Caudate nucleus (tissue), 63 donors: ENCODE measurements at places on chromosomes 13 and 19.

- no peak for DNase-seq
Measured at GRCh38 chr19:5109560-5109959, 140.6 kb downstream of the KDM4B start.

DNA sequence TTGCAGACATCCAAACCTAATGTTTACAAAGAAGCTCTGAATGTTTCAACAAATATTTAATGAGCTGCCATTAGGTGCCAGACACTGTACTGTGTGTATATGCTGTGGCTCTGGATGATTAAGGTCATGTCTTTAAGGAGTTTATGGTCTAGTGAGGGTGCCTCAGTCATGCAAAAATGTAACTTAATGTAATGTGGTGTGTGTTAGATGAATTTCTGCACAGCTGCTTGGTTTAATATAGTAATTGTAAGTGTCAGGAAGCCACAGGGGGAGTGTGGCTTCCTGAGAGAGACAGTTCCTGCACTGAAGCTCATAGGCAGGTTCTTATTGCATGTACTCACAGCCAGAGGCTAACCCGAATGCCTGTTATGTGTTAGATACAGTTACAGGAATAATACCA is 43.3 kb downstream of the SPATA13 start:
- no peak for DNase-seq

DNA sequence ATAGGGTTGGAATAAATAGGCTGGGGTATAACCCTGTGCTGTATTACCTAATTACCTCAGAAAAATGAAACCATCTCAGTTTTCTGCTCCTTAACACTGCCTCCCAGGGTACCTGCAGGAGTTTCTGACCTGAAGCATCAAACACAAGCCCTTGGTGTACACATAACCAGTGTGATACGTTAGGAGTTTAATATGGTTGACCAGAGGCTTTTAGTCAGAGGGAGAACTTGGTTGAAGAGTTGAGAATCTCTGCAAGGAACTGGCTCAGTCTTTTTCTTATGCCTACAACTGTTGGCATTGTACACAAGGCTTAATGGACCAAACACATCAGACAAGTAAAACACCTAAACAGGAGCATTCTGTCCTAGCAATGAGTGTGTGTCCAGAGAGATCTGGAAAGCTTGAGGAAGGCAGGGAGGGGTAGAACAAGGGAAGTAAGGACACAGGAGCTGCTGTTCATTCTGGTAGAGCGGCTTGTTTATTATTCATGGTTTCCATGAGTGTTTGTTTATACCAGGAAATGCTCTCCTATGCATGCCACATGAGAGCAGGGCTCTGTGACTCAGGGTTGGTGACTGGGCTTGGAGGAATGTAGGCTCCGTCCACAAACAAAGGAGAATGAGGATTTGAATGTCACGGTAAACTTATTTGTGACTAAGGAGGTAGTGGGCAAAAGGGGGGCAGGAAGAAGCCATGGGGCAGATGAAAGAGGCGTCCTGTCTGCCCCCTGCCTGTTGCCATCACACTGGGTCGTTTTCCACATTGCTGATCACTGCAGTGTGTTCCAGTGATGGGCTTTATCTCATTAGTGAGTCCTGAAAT is 11.9 kb upstream of the SPATA13 start:
- no peak for DNase-seq

- DNase-seq, result peak; percentile 1
Measured at GRCh38 chr19:45049073-45049736, 10.4 kb downstream of the CLASRP start.

DNA sequence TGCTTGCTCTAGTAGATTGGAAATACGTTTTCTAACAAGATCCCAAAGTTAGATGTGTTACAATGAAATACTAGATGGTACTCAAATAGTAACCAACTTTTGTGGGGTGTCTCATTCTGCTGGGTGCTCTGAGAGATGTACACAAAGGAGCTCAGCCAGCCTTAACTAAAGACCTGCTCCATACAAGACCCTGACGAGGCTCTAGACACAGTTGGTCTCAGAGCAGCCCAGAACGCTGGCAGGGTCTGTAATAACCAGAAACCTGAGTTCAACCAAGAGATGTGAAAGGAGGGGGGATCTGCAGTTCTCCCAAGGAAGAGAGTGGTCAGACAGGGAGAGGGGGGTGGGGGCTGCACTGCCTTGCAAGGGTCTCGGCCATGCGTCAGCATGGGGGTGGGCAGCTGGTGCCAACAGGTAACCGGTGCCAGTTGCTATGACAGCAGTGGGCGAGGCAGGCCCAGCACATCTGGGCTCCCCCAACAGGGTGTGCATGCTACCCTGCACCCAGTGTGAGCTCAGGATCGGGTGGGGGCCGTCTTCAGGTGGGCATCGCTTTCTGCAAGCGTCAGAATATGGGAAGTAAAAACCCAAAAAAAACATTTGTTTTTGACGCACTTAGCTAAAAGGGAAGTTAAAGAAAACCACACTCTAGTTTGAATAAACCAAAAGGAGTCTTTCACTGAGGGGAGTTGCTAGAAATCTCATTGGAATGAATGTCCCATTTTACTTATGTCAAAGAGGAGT is 68.0 kb upstream of the GPR183 start:
- DNase-seq, result no peak

- DNase-seq, result no peak
Measured at GRCh38 chr19:37725181-37725580, 5.6 kb upstream of the ZNF607 start.

DNA sequence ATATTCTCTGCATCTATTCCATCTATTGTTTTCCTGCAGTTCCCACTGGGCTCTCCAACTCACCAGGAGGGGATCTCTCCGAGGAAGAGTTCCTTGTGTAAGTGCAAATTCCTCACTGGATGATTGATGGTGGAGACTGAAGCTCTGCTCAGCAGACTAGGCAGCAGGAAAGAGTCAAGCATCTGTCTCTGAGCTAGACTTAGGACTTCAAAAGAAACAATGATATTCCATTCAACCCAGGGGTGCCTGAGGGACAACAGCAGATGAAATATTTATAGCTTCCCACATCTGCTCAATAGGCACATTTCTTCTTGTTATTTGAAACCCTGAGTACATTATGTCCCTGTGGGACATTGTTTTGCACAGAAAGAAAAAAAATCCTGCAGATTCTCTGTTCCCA is at the start of the genes OR7A5 and OR7C1:
TSS of gene OR7A5 (minus strand) at position 175 of the 400 bp plus-strand sequence. CDS start 6,944 bp downstream, outside the sequence.
TSS of gene OR7C1 (minus strand) at position 175 of the 400 bp plus-strand sequence. CDS start 35,049 bp downstream, outside the sequence.
- DNase-seq, result no peak

DNA sequence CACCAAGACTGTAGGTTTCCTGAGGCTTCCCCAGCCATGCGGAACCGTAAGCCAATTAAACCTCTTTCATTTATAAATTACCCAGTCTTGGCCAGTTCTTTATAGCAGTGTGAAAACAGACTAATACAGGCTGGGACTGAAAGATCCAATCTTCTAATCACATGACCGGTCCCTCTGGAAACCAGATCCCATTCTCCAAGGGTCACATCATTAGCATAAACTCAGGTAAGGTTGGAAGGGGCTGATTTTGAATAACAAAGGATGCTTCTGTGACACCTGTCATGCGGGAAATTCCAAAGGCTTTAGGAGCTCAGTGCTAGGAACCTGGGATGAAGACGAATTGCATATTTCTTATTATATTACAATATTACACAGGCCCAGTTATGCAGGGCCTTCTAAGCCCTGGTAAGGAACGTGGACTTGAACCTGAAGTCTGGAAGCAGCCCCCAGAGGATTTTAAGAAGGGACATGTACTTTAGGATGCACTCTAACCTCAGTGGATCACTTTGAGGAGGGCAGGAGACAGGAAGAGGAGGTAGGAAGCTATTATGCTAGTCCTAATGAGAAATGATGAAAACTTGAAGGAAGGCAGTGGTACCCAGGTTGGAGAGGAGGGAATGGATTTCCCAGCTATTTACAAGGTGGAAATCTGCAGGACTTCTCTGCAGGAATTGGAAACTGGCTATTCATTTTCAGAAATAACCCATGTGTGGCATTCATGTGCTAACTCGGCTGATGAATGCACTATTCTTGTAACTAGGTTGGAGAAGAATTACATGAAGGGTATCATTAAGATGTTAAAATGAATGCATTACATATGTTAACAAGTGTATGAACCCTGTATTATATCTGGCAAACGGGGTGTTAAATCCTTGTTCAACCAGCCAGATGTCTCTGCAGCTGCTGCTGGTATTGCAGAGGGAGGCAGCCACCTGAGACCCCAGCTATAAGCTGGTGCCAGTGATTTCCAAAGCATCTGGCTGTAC is 19.3 kb downstream of the TNFSF11 start:
- DNase-seq, result no peak

- DNase-seq, result no peak
Measured at GRCh38 chr19:850221-850978, 1.7 kb upstream of the ELANE start.

- no peak for DNase-seq
Measured at GRCh38 chr13:41916173-41916954, 44.5 kb downstream of the VWA8 start.

DNA sequence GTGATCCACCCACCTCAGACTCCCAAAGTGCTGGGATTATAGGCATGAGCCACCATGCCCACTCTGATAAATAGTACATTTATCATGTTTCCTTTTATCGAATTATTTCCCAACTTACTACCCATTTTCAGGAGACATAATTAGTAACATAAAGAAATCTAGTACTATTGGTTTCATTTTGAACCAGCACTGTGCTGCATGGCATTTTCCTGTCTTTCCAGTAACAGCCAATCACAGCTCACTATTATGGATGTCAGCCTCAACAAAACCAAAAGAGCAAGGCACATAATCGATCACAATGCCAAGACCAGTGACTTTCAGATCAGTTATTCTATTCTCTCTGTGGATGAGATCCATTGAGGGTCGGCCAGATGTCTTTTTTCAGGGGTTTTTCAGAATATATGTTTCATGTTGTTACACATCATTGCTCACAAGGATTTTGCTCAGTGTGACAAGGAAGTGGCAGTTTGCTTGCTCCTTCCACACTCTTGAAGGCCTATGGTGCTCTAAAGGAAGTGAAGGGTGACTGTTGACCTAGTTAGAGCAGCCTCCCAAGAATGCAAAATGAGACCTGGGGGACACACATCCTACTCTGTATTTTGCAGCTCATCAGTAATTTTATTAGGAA is 233.4 kb downstream of the KCNRG start:
- DNase-seq, result no peak

- no peak for DNase-seq
Measured at GRCh38 chr13:24574847-24575246, 62.3 kb upstream of the PARP4 start.

- DNase-seq, result no peak
Measured at GRCh38 chr13:108274718-108275117, 5.2 kb downstream of the TNFSF13B start.

DNA sequence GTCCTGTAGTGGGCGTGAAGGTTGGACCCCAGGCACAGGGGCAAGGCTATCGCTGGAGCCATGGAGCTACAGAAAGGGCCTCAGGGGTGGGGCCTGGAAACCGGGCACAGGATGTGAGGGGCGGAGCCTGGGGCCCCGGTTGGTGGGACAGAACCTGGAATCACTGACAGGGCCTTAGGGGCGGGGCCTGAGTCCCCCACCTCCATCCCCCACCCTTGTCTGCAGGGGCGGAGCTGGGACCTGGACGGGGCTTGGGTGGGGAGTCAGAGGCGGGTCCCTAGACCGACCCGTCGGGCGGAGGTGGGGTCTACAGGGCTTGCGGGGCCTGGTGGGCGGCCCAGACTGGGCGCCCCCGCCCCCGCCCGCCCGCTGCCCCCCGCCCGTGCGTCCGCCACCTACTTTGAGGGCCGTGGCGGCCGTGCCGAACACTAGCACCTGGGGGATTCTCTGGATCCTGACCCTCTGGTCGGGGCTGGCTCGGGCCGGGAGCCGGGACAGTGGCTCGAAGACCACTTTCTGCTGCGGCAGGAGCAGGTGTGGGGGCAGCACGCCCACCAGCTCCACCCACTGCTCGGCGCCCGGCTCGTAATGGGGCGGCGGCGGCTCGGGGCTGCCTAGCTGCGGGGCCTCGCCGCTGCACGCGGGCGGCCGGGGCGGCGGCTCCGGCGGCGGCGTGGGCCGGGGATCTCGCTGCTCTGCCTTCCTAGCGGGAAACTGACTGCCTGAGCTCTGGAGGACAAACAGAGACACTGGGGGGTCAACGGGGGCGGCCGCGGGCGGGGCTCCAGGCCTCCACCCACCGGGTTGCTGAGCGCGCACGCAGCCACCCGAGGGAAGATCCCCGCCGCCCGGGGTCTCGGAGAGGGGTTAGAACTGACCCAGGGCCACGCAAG is 26.3 kb downstream of the DCAF15 start:
- no peak for DNase-seq

DNA sequence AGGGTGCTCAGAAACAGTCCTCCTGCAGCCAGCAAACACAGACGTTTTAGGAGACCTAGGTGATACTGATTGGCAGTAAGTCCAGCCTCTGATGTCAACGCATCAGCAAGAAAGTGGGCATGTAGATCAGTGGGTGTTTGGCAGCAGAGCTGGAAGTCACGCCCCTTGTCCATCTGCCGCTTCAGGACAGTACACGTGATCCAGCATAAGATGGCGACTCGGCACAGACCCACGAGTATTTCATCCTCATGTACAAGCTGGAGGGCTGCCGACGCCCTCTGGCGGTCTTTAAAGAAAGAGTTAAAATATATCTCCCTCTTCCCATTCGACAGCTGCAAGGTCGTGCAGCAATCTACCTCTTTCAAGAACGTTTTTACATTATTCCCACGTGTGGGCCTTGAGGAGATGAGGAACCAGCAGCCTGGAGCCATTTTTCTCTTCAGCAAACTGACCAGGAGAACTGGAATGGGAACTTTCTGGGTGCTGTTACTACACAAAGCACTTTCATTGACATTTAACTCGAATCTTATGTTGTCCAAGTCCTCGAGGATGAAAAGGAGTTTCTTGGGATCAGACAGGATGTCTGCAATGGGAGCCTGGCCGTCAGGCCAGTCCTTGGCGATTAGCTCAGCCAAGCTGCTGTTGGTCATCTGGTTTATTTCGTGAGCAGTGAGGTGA is 22.3 kb downstream of the NLRP11 start:
- no peak for DNase-seq

DNA sequence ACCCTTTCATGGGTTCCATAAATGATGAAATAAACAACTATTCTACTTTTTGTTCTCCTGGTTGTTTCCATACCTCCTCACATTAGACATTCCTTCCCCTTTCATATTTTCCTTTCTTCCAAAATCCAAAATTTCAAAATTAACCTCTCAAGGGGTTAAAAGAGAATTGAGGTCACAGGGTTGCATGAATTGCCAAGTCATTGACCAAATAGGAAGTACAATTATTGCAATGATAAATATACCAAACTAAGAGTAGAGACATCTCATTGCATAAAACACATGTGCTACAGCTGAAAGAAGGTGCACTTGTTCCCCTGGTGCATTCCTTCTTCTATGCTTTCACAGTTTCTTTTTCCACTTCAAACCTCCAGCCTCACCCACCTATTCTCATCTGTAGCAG is 136.1 kb downstream of the KCTD12 start:
- DNase-seq, result no peak
